ENCODE measurements at places on chromosomes 1 and 21. TPM values are rescaled to one million over a fixed set of nuclear protein-coding genes. Genes with fewer than 3 reads are reported as not detected.

Gene E2F2
- polyA plus RNA-seq, result 2.2 TPM

Gene UTS2
- 0.33 TPM for polyA plus RNA-seq

Gene CHODL
- polyA plus RNA-seq, result 0.22 TPM

Gene PTGFR
- not detected for polyA plus RNA-seq

Gene CFHR5
- polyA plus RNA-seq, result not detected

Gene TTC39A
- 30.3 TPM for polyA plus RNA-seq

Gene GPR37L1
- polyA plus RNA-seq, result 0.10 TPM

Gene HMCN1
- under 0.01 TPM for polyA plus RNA-seq

Gene SPRR2E
- polyA plus RNA-seq, result 2.2 TPM

GRCh38 chr1:155295183-155295941 lies 5.9 kb downstream of the PKLR start:
- no peaks in the 10 kb centered on the region for H3K36me3 ChIP-seq
- H3K4me3 ChIP-seq, result no peak overlapping the region
- no peak for DNase-seq
- no peak overlapping the region for H3K27ac ChIP-seq

GRCh38 chr1:88462488-88463261 lies 221.4 kb upstream of the PKN2 start:
- no peaks in the 10 kb centered on the region for H3K36me3 ChIP-seq
- H3K4me1 ChIP-seq, result no peaks in the 10 kb centered on the region
- H3K4me3 ChIP-seq, result peak overlapping the region; percentile 37

GRCh38 chr21:27060190-27060589 lies 93.3 kb upstream of the ADAMTS5 start:
- H3K4me1 ChIP-seq, result no peaks in the 10 kb centered on the region
- no peak overlapping the region for H3K4me3 ChIP-seq
- DNase-seq, result no peak
- no peaks in the 10 kb centered on the region for H3K27me3 ChIP-seq
- no peaks in the 10 kb centered on the region for H3K36me3 ChIP-seq

DNA sequence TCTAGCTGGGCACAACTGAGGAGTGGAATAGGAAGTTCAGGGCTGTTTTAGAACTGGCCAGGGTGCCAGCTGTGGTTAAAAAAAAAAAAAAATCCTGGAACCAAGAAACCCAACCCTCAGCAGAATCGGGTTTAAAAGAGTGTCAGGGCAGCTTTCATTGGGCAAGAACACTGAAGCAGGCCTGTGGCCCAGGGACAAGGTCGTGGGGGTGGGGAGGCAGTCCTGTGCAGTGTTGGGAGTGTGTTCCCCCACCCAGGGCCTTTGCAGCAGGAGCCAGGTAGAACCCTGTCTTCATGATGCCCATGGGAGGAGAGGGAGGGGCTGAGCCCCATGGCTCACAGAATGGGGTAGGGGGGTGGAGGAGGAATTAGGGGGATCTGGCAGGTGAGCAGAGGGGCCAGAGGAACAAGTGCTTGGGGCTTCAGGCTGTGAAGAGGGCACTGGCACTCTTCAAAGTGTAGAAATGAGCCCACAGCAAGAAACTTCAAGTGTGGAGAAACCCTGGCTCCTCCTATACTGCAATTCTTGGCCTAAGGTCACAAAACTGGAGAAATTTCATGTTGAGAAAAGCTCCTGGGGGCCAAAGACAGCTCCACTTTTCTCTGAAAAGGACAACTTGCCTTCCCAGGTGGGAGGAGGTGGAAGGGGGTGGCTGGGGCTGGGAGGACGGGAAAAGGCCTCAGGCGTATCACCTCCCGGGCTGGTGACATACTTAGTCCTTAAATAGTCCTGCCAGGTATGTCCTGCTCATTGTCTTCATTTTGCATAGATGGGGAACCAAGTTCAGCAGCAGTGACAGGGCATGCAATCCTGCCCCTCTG lies 39.3 kb downstream of the KIAA1614 start:
- DNase-seq, result no peak
- H3K27ac ChIP-seq, result no peak overlapping the region
- H3K4me1 ChIP-seq, result peaks cover 13% of the 10 kb centered on the region
- H3K27me3 ChIP-seq, result no peaks in the 10 kb centered on the region
- no peaks in the 10 kb centered on the region for H3K36me3 ChIP-seq
- no peak overlapping the region for H3K4me3 ChIP-seq

- peak; percentile 53 for DNase-seq
- no peak overlapping the region for H3K4me3 ChIP-seq
- no peak overlapping the region for H3K27ac ChIP-seq
- H3K27me3 ChIP-seq, result no peaks in the 10 kb centered on the region
- no peaks in the 10 kb centered on the region for H3K4me1 ChIP-seq
Observed at GRCh38 chr1:108512239-108513043, 47.5 kb upstream of the EEIG2 start.

- H3K4me3 ChIP-seq, result no peak overlapping the region
- no peaks in the 10 kb centered on the region for H3K27me3 ChIP-seq
- DNase-seq, result peak; percentile 25
- H3K27ac ChIP-seq, result no peak overlapping the region
- no peaks in the 10 kb centered on the region for H3K4me1 ChIP-seq
Observed at GRCh38 chr21:29449306-29449950, 150.7 kb downstream of the BACH1 start.

DNA sequence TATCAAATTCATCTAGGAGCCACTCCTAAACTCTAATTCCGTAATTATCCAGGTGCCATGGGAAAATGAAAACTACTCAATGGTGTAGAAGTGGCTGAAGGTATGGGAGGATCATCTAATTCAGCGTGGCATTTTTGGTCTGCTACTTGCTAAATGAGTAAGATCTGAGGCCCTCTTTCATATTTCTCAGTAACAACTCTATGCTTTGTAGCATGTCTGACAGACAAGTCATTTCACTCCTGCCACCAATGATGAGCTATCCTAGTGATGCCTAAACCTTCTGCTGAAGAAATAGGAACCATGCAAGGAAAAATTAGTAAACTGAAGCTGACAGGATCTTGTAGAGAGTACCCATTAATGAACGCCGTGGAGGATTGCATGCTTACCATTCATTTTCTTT lies 145.3 kb downstream of the NTNG1 start:
- no peak for DNase-seq
- H3K36me3 ChIP-seq, result no peaks in the 10 kb centered on the region
- H3K4me1 ChIP-seq, result no peaks in the 10 kb centered on the region
- no peaks in the 10 kb centered on the region for H3K27me3 ChIP-seq
- no peak overlapping the region for H3K27ac ChIP-seq
- no peak overlapping the region for H3K4me3 ChIP-seq

Measured in small intestine (tissue), 16 donors.